ENCODE measurements at places on chromosomes 1 and 21.

GRCh38 chr21:43299441-43300277 lies 127.3 kb downstream of the SIK1 start:
- no peak for DNase-seq

GRCh38 chr1:168223681-168224540 lies 1.9 kb upstream of the SFT2D2 start:
- no peak for DNase-seq

DNA sequence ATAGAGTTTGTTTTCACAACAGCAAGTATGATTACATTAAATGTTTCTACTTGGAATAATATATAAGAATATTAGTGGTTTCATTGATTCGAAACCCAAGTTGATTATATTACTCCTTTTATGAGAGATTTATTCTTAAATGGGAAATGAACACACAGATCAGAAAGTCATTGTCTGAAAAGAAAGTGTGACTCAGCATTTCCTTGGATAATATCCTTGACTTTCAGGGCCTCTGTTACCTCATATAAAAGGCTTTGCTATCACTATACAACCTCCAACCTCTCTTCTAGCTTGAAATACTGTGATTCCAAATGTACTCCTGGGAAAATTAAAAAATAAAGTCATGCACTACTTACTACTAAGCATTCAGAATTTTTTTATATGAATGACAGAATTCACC lies 295.3 kb upstream of the LYPLAL1 start:
- no peak for DNase-seq

DNA sequence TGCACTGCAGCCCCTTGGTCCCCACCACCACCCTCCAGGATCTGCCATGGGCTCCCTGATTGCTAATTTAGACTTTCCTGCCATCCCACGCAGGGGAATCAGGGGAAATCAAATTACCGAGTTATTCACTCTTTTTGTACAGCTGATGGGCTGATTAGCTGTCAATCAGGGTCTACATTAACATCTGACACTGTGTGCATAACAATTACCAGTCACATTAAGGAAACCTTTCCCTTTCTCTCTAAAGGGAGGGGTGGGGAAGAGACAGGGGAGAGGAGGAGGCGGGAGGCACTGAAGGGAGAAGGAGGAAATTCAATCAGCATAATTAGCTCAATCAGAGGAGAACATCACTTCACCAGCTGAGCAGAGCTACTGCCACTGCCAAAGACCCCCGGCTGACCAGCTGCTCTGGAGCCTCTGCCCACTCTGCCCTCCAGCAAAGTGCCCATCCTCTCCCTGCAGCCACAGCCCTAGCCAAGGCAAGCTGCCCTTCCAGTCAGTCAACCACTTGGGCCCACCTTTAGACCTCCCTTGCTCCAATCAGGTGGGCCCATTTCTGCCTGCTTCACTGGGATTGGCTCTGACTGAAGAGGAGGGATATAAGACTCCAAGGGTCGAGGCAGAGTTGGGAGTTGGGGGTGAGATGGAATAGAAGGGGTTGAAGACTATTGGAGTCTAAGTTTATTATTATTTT lies 199.3 kb upstream of the ZC3H12A start:
- DNase-seq: no peak

- no peak for DNase-seq
Measured at GRCh38 chr1:180590889-180591288, 32.1 kb downstream of the OVAAL start.

DNA sequence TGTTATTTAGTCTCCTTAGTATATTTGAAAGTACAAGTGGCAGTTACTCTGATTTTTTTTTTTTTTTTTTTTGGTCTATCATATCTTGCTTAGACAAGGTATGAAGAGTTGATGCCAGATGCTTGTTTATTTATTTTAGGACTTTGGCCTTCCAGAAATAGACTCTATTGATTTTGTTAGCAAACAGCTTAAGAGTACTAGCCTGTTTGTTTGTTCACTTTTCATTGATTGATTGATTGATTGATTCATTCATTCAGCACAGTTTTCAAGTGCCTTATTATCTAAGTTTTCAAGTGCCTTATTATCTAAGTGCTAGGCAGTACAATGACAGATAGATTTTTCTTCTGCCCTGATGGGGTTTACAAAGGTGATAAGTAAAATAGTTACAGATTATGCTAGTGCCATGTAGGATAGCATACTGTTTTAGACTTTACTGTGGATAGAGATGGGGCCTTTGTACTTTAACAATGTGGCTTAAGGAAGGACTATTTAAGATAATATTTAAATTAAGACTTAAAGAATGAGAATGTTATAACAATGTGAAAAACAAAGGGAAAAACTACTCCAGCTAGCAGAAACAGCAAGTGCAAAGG lies 50.5 kb downstream of the MTF2 start:
- no peak for DNase-seq

DNA sequence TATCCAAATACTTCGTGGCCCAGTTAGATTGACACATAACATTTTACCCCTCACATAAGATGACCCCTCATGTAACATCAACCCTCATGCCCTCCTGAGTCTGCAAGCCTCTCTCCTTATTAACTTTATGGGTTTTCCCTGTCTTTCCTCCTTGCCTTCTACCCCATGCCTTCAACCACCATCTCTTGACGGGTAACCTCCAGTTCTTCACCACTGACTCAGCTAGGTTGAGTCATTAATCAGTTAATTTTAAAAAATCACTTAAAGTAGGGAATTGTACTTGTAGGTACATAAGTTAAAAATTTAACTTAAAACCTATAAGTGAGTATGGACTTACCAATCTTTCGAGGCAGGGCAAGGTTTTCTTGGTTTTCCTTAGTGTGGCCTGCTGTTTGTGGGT lies 330.7 kb downstream of the CAMTA1 start:
- DNase-seq: no peak

- DNase-seq: no peak
Measured at GRCh38 chr1:209845408-209845725, 17.6 kb downstream of the UTP25 start.

DNA sequence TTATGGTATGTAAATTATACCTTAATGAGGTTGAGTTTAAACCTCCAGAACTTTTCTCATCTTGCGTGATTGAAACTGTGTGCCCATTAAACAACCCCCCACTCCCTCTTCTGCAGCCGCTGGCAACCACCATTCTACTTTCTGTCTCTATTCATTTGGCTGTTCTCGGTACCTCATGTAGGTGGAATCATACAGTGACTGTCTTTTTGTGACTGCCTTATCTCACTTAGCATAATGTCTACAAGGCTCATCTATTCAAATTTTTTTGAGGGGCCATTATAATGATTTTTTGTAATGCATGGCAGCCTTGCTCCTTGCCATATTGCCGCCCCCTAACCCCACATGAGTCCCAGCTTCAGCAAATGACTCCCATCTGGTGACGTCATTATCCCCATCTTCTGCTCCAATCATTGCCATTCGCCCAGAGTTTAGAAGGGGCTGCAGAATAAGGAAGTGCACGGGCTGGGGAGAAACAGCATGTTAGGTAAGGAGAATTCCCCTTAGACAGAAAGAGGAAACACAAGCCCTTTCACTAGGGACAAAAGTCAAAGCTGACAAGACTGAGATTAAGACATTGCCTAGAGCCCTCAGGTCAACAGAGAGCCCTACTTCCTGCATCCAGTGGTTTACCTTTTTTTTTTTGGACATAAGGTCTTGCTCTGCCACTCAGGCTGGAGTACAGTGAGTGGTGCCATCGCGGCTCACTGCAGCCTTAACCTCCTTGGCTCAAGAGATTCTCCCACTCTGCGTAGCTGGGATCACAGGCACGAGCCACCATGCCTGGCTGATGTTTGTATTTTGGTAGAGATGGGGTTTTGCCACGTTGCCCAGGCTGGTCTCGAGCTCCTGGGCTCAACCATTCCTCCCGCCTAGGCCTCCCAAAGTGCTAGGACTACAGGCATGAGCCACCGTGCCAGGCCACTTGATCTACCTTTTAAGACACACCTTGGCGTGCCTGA lies 78.4 kb upstream of the ERRFI1 start:
- DNase-seq: no peak

GRCh38 chr1:158145173-158145719 lies 35.4 kb upstream of the CD1D start:
- no peak for DNase-seq

- no peak for DNase-seq
Measured at GRCh38 chr1:40820251-40820797, 36.7 kb downstream of the KCNQ4 start.

- DNase-seq: no peak
Measured at GRCh38 chr1:223135176-223135942, 7.7 kb downstream of the TLR5 start.

GRCh38 chr1:58255192-58255591 lies 291.3 kb downstream of the OMA1 start:
- no peak for DNase-seq

DNA sequence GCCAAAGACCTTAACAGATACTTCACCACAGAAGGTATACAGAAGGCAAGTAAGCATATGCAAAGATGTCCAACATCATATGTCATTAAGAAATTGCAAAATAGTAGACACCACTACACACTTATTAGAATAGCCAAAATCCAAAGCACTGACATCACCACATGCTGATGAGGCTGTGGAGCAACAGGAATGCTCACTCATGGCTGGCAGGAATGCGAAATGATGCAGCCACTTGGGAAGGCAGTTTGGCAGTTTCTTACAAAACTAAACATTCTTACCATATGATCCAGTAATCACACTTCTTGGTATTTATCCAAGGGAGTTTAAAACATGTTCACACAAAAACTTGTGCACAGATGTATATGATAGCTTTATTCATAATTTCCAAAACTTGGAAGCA lies 261.2 kb upstream of the AJAP1 start:
- no peak for DNase-seq

- no peak for DNase-seq
Measured at GRCh38 chr1:218785928-218786327, 387.8 kb upstream of the LYPLAL1 start.

DNA sequence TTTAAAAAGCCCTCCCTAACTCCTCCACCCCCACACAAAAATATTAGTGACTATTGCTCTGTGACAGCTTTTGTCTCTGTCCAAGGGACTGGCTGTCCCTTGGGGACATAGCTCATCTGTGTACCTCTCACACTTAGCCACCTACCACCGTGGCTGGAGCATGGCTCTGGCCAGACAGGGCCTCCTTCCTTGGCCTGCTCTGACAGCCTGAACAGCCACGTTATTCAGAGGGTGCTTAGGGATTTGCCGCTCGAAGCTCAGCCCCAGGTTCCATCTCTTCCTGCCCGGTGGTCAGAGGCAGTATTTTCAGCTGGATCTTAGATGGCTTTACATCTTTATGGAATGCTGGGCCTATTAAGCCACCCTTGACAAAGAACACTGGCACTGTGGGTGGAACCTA lies 6.1 kb upstream of the CELSR2 start:
- no peak for DNase-seq

- DNase-seq: no peak
Measured at GRCh38 chr1:6247651-6248050, 3.7 kb downstream of the HES3 start.

- DNase-seq: no peak
Measured at GRCh38 chr1:95368178-95368577, 134.2 kb downstream of the RWDD3 start.

DNA sequence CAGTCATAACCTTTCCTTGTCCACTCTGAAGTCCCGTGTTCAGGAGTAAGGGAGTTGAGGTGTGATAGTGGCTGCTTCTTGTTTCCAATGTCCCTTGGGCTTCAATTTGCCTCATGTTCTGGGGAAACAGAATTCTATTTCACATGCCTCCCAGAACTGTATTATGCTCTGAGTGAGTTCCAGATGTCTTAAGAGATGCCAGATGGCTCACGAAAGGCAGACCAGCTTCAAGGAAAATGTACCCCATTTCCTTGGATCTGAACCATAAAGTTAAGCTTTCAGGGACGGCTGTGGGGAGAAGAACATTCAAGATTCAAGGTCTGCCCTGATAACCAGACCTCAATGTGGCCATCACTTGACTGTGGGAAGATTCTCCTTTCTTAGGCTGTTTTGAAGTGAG lies 42.4 kb downstream of the C1orf87 start:
- no peak for DNase-seq

DNA sequence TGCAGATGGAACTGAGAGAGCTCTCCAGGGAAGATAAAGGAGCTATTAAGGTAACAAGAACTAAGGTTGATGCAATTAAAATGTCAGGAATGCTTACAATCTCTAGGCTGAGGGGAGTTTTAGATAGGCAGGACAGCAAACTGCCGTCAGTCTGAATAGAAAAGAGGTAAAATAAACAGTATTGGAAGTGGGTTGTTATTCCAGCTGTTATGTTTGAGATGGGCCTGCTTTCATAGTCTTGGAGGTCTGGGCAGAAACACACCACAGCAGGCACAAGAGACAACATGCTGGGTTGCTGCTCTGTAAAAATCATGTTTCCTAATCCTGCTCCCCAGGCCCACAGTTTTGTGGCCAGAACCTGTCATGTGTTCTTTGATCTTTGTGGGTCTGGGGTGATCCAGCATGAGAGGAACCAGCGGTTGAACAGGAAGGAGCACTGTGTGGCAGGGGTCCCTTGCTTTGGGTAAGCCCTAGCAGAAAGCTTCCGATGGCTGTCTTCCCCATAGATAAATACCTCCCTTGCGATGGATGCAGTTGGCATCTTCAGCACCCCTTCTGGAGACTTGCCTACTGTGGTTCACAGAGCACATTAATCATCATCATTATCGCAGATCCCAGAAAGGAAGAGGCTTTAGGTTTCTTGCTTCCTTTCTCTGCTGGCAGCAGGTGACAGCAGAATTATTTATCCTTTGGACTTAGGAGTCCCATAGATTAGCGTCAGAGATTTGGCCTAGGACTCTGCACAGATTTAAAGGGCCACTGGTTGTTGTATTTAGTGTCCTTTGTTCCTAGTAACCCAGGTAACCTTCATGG lies 97.1 kb downstream of the AK5 start:
- DNase-seq: no peak

DNA sequence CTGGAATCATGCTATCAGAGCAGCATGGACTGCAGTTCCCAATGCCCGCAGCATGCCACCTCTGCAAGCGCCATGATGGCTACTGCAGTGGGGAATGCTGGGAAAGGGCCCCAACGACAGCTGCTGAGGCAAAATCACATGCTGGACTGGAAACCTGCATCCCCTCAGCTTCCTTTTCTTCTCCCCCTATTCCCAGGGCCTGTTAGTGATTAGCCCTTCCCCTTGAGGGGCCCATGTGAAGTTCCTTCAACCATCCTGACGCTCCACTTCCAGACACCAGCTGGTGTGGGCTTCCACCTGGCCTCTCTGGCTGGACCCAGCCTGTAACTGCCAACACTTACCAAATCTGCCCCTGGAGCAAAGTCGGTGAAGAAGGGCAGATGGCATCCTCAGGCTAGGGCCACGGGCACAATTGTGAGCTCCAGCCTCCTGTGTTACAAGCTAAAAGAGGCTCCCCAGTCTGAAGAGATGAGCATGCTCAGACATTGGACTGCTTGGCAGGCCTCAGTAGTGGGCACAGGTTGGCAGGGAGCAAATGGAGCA lies 22.1 kb upstream of the SDC3 start:
- DNase-seq: no peak

GRCh38 chr21:16590186-16590585 lies 860.4 kb downstream of the USP25 start:
- no peak for DNase-seq

DNA sequence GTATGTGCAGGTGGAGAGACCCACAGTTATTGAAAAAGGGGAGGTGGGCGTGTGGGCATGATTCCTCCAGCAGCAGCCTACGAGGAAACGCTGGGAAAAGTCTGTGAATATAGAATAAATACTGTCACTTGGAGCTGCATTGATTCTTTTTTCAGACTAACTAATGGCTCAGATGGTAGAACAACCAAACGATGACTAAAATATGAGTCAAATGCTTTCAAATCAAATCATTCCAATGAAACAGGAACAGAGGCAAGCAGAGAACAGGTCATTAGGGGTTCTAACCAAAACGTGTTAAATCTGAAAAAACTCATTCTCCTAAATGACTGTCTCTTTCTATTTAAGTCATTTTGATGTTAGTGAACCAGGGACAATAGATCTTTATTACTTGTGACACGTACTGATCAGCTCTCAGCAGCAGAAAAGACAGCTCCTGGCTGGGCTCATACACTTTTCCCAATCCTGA lies 35.1 kb upstream of the SEC16B start:
- DNase-seq: no peak

Measured in activated naive CD4-positive, alpha-beta T cell (primary cell).